ENCODE measurements at places on chromosomes 6 and 20.

- peak; percentile 9 for DNase-seq
Observed at GRCh38 chr6:24600903-24601302, 45.1 kb downstream of the KIAA0319 start.

DNA sequence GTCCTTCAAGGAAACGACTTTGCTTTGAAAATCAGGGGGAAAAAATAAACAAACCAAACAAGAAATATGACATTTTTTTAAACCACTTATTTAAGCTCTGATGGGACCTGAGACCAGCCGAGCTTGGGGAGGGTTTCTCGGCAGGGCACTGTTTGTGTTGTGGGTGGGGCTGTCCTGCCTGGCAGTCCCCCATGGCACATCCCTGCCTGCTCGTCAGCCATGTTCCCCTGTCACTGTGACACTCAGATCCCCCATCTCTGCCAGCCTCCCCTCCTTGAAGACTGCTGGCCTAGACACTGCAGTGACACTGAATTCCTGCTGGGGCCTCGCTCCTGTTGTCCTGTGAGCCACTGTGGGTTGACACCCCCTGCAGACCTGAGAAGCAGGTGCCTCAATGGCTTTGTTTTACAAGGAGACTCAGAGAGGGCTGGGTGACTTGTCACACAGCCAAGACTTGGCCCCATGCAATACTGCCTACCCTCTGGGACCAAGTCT, 95.1 kb upstream of the PTPN1 start:
- no peak for DNase-seq

GRCh38 chr6:129513471-129513870, 196.5 kb downstream of the ARHGAP18 start:
- DNase-seq, result no peak

GRCh38 chr6:32167154-32167760, 2.9 kb downstream of the EGFL8 start:
- DNase-seq, result no peak

DNA sequence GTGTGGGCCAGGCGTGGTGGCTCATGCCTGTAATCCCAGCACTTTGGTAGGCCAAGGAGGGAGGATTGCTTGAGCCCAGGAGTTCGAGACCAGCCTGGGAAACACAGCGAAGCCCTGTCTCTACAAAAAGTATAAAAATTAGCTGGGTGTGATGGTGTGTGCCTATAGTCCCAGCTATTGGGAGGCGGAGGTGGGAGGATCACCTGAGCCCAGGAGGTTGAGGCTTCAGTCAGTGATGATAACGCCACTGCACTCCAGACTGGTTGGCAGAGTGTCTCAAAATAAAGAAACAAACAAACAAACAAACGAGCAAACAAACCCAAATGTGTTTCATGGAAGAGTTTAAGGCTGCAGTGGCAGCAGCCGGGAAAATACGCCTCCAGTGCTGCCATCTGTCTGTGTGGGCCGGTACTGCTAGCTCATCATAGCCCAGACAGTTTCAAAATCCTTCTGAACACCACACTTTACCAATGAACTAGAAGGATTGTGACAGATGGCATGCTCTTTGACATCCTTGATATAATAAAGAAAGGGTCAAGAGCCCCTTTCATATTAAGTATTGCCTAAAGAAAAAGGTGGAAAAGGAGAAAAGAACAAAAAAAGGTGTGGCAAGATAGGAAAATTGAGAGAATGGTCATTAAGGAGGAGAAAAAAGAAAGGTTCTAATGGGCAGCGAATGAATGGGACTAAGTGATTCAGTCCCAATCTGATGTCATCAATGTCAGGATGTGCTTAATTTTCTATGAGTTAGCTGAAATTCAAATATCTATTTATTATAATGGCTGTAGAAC, 298.6 kb downstream of the SYNE1 start:
- DNase-seq, result peak; percentile 38

- peak; percentile 5 for DNase-seq
Observed at GRCh38 chr6:168713839-168714238, 272.9 kb downstream of the SMOC2 start.

- no peak for DNase-seq
Observed at GRCh38 chr6:17423026-17423425, 29.6 kb downstream of the CAP2 start.

DNA sequence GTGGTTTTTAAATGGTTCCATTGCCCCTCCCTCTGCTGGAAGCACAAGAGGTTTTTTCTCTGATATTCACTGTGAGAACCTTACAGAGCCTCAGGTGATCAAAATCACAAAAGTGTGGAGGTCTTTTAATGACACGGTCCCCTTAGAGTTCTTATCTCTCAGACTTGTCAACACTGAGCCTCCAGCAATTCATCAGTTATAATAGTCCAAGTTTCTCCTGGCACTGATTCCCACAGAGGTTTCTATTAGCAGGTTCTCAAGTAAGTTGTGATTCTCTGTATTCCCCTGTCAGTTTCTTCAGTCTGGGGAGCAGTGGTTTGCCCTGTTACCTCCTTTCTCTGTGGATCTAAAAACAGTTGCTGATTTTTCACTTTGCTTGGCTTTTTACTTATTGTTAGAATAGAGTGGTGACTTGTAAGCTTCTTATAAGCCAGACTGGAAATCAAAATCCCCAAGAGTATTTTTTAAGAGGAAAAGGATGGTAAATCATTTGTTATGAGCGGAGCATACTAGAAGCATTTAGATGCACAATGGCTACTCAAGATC, 157.4 kb upstream of the BMP5 start:
- no peak for DNase-seq

DNA sequence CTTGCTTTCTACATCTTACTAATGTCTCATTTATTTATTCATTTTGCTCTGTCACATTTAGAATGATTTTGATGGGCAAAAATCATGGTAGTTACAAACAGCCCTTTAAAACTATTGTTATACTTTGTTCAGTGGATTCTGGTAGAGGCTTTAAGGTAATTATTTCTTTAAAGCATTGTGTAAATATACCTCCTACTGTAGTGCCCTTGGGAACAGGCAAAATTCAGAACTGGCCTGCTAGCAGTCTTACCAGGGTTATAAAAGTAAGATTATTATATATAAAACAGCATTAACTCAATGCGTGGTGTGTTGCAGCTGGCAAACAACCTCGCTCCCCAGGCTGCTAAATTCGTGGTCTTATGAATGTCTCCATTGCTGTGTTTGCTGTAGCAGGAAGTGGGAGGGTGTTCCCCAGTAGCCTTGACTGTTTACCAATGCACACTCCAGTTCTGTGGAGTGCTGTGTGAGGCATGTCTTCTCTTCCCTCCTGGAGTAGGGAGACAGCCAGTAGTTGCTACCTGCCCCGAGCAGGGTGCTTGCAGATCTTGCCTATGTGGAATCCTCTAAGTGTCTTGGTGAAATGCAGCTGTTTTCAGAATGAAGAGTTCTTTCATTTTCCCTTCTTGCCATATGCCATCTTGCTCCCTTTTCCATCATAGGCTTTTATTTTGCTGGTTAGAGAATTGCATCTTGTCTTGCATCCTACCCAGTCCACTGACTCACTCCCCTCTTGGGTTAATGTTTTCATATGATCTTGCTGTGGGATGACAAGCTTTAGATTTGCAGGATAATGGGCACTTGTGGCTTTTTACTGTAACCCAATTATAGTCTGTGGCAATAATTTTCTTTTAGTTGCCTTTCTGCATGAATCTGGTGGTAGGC, 45.3 kb downstream of the IGF2R start:
- no peak for DNase-seq

DNA sequence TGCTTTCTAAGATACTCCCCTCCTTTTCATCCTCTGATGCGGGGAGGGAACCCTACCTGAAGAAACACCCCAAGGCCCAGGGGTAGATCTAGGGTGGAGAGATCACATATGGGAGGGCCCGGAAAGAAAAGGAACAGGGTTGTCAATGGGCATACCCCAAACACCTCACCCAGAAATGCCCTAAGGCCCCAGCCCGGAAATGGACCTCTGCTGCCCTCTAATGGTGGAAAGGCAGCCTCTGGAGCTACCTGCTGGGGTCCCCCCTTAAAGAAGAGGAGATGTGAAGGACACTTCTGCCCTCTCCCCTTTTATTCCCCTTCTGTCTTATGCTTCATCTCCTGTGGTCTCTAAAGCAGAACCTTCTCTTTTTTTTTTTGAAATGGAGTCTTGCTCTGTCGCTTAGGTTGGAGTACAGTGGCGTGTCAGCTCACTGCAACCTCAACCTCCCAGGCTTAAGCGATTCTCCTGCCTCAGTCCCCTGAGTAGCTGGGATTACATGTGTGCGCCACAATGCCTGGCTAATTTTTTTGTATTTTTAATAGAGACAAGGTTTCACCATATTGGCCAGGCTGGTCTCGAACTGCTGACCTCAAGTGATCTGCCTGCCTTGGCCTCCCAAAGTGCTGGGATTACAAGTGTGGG, 458 bp upstream of the ARMC12 start:
- peak; percentile 82 for DNase-seq

DNA sequence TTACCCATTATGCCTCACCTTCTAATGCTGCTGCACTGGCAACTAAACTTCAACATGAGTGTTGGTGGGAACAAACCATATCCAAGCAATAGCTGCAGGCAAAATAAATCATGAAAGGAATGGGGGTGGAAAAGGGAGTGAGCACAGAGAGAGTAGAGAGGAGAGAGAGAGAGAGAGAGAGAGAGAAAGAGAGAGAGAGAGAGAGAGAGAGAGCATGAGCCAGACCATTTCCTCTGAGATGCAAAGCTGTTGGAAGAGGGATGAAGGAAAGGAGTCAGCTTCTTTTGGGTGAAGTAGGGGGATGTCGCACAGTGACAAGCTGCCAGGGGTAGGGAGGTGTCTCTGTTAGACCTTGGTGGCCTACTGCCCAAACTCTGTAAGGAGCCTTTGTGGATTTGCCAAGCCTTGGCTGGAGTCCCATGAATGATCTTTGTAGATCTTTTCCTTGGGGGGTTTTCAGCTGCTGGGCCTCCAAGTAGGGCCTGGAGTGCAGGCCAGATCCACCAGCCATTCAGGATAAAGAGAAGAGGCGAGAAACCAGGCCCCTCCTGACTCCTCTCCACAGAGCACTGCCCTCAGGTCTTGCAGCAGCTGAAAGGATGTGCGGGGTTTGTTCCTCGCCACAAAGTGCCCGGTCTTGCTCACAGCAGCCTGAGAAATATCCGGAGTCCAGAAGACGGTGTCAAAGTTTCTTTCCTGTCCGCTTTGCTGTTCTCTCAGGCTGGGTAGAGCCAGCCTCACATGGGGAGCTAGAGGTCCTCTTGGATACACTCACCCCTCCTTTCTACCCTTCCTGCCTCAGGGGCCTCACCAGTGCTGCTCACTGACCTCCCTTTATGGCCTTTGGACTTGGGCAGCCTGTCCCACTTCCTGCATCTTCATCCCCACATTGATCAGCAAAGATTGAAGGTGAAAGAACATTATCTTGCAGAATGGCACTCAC, 17.8 kb downstream of the BTBD3 start:
- DNase-seq, result no peak

GRCh38 chr6:138568997-138569396, 69.7 kb upstream of the NHSL1 start:
- no peak for DNase-seq

Data from stimulated activated CD4-positive, alpha-beta T cell treated with anti-CD3 and anti-CD28 coated beads, Interleukin-1b, Interleukin-23, amount 100 ng/mL, for 48 hours (primary cell).